ENCODE measurements at places on chromosomes 6 and 20.

DNA sequence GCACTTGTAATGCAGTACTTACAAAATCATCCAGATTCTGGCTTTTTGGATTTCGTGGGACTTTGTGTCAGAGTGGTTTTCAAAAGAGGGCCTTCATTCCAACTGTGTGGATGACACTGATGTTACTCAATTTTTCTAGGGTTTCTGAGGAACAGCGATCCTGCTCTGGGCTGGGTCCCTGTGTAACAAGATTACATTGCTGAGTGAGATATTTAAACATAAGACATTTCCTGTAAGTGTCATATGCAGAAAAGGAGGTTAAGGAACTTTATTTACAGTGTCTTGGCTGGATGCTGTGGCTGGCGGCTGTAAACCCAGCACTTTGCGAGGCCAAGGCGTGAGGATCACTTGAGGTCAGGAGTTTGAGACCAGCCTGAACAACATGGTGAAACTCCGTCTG is 6.7 kb downstream of the ZFAND3 start:
- DNase-seq, result no peak

- DNase-seq, result no peak
Observed at GRCh38 chr6:139003751-139004150, 15.7 kb upstream of the REPS1 start.

- no peak for DNase-seq
Observed at GRCh38 chr6:144586986-144587385, 301.9 kb downstream of the UTRN start.

DNA sequence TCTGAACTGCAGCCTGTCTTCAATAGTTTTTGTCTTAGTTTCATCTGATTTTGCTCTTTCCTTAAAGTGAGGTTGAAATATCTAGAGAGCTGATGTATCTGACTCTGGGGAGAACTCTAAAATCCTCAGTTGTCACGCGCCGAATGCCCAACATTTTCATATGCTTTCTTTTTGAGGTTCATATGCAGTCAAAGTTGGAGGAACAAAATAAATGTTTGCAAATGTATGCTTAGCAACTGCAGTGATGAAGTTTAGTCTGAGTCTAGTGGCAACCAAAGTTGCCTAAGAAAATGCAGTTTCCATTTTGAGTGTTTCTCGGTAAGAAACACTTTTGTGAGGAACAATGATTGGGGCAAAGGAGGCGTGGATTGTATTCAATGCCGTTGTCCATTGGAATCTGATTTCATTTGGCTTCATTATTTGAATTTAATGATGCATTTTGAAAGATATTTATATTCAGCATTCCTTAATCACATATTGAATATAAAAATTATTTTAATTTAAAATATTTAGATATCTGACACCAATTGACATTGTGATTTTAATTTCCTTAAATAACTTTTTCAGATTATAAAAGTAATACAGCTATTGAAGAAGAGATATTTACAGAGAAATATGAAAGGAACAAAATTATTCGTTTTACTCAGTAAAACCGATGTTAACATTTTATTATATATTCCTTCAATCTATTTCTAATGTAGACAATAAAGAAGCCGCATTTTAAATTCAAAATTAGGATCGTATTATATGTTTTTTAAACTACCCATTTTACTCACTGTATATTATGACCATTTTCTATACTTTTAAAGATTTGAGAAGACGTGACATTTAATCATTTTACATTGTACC is 122.0 kb downstream of the PLEKHG1 start:
- no peak for DNase-seq

GRCh38 chr6:142551274-142551811 is 249.5 kb downstream of the ADGRG6 start:
- DNase-seq, result no peak
